ENCODE measurements at places on chromosomes 1 and 21.
A peak's percentile ranks its signal among the peaks of the same experiment; 100 is the strongest.

- no peak for DNase-seq
These were observed 47.1 kb downstream of the C8A start for GRCh38 chr1:56901716-56902115.

GRCh38 chr1:41341365-41341683 lies 19.9 kb upstream of the FOXO6 start:
- no peak for DNase-seq

DNA sequence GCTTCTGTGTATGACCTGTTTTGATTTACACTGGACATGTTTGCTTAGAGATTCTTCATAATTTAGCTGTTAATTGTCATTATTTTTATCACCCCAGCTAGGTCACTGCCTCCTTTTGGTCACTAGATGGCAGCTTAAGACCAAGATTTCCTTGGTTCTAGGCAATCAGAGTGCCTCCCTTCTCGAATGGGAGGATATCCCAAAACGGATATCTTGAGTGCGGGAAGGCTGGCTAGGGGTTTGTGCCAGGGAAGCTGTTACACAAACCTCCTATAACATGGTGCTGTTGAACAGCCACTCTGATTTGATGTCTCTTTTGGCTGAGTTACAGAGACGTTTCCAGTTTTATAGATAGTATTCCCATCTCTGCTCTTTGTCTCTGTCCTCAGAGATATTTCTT lies 283.5 kb downstream of the S1PR1 start:
- DNase-seq, result peak; percentile 28

DNA sequence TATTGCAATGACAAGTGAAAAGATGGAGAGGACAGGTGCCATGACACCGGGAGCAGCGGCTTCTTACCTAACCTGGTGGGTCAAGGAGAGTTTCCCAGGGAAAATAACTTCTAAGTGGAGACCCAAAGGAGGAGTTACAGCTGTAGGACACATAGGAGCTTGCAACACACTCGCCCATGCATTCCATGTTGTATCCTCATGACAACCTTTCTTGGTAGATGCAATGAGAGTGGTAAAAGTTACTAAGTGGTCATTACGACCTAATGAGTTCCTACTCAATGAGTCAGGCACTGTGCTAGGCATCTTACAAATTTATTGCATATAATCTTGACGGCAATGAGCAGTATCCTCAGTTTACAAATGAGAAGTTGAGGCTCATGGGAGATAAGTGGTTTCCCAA lies 119.5 kb upstream of the HOOK1 start:
- no peak for DNase-seq

GRCh38 chr1:85407746-85408377 lies 57.1 kb downstream of the DDAH1 start:
- no peak for DNase-seq

DNA sequence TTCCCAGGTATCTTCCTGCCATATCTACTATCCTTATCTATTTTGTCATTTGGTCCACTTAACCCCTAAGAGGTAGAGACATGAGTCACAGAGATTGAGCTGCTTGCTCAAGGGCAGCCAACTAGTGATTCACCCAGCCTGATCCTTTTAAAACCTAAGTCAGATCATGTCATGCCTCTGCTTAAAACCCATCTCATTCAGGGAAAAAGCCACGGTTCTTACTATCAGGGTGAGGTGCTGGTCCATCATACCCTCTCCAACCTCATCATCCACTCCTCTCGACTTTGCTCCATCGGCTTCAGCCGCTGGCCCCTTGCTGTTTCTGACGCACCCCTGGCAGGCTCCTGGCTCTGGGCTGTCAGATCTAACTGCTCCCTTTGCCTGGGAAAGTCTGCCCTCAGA lies 14.4 kb upstream of the PPP1R15B start:
- DNase-seq, result peak; percentile 85

GRCh38 chr21:26840912-26841311 lies 4.3 kb downstream of the ADAMTS1 start:
- no peak for DNase-seq

DNA sequence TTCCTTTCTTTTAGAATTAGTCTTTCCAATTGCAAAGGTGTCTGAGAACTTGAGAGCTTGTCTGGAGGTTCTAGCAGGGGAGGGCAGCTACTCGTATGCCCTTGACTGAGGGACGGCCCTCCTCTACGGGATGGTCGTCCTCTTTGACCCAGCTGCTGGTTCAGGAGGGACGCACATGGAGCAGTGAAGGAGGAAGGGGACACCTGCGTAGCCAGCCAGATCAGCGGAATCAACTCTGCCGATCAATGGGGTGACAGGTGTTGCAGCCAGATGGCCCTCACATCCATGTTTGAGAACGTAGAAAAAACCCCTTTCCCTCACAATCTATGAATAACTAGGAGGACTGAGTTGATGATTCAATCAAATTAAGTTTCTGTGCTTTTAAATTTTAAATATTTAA lies 15.7 kb upstream of the A3GALT2 start:
- DNase-seq, result no peak

All from RWPE1 (cell line).